Ecto neural progenitor cell (in vitro differentiated cells): ENCODE measurements at places on chromosomes 1 and 21.

DNA sequence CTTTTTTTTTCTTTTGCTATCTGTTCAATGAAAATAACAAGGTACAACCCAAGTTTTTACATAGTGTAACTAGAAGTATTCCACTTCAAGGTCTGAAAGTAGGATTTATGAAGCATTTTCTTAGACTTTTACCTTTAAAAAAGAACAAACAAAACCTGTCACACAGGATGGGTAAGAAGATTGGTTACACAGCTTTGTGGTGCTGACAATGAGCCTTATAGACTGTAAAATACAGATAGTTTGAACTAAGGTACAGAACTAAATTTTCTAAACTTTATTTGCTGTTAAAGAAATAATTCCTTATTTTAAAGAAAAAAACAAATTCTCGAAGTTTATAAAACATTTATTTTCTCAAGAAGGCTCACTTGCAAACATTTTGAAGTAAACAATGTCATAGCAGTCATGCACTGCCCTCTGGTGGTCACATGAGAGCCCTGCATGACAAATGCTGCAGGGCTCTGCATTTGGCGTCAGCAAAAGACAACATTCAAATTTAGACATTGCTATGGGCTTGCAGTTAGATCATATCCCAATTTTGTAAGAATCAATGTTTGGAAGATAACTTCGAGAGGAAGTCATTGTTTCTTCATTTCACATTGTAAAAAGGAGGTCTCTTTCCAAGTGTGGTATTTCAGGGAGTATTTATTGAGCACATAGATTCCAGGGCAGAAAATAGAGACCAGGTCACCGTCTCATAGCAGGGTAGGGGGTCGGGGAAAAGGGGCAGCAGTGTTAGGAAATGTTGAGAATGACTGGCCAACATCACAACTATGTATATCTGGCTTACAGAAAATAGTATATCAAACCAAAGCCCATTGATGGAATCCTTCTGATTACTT is 115.3 kb upstream of the FMN2 start:
- no peak for DNase-seq

- DNase-seq: no peak
Observed at GRCh38 chr1:111199881-111200801, at the start of gene DENND2D. Gene DENND2D, minus strand, starts transcription at chr1:111200646. Its CDS starts 187 bp downstream, at chr1:111200459.

DNA sequence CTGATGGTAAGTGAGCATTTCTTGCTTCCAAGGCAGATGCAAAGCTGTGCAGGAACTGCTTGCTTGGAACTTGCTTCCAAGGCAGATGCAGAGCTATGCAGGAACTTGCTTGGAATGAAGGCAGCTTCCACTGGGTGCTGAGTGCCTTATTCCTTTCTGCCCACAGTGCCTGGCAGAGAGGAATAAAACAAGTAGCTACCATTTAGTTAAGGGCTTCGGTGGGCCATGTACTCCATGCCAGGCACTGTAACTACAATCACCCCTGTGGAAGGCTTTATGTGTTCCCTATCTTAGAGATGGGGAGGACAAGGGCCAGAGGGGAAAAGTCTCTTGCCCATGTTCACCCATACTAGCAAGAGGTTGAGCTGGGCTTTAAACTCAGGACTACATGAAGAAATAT is 8.3 kb downstream of the MROH7 start:
- no peak for DNase-seq

DNA sequence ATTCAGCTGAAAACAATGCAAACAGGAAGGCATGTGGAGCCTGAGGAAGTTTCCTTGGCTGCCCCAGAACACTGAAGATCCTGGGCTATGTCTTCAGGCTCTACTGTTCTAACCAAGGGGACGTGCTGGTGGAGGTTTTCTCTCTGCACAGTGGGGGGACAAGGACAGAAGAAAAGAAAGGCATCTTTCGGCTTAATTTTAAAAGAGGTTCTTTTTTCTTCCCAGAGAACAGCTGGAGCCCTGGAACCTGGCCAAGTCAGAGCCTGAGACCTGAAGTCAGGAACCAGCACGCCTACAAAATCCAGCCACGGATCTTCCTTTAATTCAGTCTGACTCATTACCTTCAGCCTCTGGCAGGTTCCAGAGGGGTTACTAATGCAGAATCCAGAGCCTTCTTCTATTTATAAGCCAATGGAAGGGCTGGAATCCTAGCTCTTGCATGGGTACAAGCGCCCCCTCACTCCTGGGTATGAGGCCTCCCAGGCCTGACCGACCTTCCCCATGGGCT is 19.8 kb downstream of the CTNNBIP1 start:
- DNase-seq: no peak

- DNase-seq: no peak
Observed at GRCh38 chr1:76669131-76669530, 198.1 kb upstream of the ST6GALNAC5 start.

DNA sequence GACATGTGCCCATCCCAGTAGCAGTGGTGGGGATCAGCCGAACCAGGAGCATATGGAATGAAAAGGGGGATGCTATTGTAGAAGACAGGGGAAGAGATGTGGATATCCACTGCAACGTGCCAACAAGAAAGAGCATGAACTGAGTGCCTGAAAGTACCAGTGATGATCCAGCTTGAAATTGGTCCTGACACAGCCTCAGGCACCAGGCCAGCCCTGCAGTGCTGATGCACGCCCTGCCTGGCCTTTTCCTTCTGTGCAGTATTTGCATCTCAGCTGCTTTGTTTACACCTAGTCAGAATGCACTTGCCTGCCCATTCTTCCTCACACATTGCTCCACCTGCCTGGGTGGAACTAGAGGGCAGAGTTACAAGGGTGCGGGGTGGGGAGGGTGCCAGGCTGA is 50.3 kb upstream of the ARTN start:
- DNase-seq: no peak

- no peak for DNase-seq
Observed at GRCh38 chr1:102099916-102100315, 103.2 kb upstream of the OLFM3 start.

- DNase-seq: no peak
Observed at GRCh38 chr21:25944672-25945213, 210.0 kb downstream of the GABPA start.

DNA sequence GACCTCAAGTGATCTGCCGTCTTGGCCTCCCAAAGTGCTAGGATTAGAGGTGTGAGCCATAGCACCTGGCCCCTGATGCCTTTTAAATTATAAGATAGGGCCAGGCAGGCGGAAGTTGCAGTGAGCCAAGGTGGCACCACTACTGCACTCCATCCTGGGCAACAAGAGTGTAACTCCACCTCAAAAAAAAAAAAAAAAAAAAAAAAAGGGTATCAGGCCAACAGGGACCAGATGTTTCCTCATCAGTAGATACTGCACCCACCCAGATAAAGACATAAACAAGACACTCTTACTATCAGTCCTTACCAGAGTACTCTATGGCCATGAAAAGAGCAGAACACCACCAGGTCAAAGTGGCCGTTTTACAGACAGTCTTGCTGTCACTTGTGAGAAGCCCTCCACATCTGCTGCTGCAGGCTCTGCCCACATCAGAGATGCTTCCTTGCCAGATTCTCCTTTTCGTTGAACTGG is 3.3 kb downstream of the C21orf58 start:
- DNase-seq: no peak

- peak; percentile 57 for DNase-seq
Observed at GRCh38 chr1:226403201-226404034, 4.5 kb downstream of the PARP1 start.

DNA sequence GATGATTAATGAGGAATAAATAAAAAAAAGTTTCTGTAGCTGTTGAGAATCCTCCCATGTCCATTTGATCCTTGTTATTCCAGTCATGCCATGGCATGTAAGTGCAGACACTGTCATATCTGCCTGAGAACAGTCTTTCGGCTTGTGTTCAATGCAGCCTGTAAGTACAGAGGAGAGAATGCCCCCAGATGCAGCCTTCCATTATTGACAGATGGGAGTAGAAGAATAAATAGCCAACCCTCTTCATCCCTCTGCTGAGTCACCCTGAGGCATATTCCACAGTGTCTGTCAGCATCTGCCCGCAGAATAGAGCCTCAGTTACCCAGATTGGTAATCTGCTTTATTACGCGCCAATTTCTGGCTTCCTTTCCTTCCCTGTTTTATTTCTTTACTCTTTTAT is 139.4 kb downstream of the LRRC7 start:
- DNase-seq: no peak

- no peak for DNase-seq
Observed at GRCh38 chr1:81431624-81432000, 369.1 kb upstream of the ADGRL2 start.

DNA sequence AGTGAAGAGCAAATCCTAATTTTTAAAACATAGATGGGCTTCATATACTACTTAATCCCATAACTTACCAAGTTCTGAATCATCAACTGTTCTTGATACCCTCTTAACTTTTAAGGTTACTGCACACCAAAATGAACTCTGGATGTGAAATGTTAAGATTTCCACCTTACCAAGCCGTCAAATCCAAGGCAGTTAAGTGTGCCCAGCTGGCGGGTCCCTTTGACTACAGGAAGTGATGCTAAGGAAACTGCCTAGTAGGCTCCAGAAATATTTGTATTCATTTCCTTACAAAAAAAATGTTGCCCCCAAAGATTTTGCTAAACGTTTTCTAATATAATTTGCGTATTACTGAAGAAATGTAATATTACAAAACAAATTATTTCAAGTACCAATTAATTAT is 10.7 kb downstream of the NRIP1 start:
- DNase-seq: no peak

- no peak for DNase-seq
Observed at GRCh38 chr1:213083112-213083445, 32.0 kb downstream of the RPS6KC1 start.

GRCh38 chr1:38133304-38133703 is 86.7 kb upstream of the POU3F1 start:
- peak; percentile 46 for DNase-seq

- no peak for DNase-seq
Observed at GRCh38 chr1:33347650-33347992, 26.7 kb upstream of the A3GALT2 start.

- no peak for DNase-seq
Observed at GRCh38 chr1:165420655-165421054, 24.3 kb downstream of the RXRG start.

- peak; percentile 24 for DNase-seq
Observed at GRCh38 chr1:180156631-180157091, 2.0 kb downstream of the QSOX1 start.

DNA sequence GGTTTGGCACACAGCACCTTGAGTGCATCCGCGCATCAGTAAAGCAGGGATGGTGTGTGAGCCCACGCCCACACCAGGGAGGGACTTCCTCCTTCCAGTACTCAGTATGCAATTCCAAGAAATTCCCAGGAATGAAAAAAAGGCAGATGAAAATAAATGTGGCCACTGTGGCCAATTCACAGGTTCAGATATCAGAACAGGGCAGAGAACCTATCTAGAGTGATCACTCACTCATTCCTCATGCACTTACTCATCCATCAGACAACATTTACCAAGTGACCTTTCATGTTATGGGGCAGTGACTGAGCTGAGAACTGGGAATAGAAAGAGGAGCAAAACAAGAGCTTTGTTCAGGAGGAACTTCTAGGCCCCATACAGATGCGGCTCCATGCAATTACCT is 113.7 kb downstream of the ZSCAN20 start:
- no peak for DNase-seq

DNA sequence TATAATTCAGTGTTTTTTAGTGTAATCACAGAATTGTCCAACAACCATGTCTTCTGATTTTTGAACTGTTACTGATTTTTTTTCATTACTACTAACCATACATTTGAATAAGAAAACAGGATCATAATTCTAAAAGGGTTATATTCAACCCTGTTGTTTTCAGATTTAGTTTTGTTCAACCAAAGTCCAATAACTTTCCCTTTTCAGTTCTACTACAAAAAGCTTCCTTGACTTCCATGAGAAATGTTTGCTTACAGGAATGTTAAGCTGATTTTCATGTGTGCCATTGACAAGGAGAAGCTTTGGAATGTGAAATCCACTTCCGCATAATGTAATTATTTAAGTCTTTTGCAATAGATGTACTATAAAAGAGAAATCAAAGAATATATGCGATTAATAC is 72.0 kb upstream of the ZNF326 start:
- DNase-seq: no peak

DNA sequence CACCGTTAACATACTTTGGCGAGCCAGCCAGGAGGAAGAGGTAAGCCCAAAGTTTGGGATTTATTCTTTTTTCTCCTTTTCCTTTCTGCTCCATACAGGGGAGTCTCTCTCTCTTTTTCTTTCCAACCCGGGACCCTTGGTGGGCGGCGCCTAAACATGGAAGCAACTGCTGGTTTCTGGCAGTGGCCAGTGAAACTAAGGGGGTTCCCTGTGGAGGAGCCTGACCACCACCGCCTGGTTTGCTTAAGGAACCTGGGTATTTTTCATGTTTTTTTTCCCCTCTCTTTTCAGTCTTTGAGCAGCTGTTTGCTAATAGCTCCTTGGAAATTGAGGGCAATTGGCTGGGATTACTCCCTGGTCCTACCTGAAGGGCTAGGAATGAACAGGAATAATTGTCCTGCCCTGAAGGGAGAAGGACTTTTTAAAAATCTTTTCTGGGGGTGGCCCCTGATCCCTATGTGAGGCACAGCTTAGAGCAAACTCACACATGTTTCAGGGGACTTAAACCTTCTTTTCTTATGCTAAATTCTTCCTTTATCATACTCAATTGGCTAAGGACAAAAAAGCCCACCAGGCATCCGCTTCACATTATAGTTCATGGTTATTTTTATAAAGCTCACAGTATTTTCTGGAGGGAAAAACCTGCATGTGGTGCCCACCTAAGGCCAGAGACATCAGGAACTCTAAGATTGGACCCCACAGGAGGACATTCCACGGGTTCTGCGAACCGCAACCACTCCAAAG is 61.3 kb upstream of the PLD5 start:
- DNase-seq: no peak

- no peak for DNase-seq
Observed at GRCh38 chr1:248814351-248814750, 11.4 kb downstream of the SH3BP5L start.

DNA sequence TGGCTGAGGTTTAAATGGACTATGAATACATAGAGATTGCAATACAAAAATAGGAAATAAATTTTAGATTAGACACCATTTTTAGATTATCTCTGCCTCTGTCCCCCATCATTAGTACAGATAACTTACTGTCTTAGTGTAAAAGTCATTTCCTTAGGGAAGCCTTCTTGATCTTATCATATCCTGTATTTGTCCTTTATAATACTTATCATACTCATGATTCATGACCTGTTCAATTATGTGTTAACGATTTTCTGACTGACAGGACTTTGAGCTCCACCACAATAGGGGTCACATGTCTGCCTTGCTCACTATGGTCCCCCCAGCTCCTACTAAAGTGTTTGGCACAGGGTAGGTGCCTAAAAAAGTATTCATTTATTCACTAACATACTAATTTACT is 14.6 kb downstream of the TEX38 start:
- DNase-seq: no peak

- DNase-seq: no peak
Observed at GRCh38 chr1:233065685-233066084, 115.3 kb downstream of the NTPCR start.
